ENCODE measurements at places on chromosomes 1 and 21. TPM values are rescaled to one million over a fixed set of nuclear protein-coding genes. Genes with fewer than 3 reads are reported as not detected.

The HSD3B1 gene
- not detected for total RNA-seq

GRCh38 chr1:78048446-78048845, 2.7 kb downstream of the GIPC2 start:
- no peaks in the 10 kb centered on the region for H3K4me1 ChIP-seq
- H3K36me3 ChIP-seq = no peaks in the 10 kb centered on the region
- H3K27ac ChIP-seq = no peak overlapping the region

- H3K27ac ChIP-seq = no peak overlapping the region
- peak; percentile 53 for DNase-seq
- no peaks in the 10 kb centered on the region for H3K4me1 ChIP-seq
- no peak overlapping the region for H3K4me3 ChIP-seq
- no peaks in the 10 kb centered on the region for H3K36me3 ChIP-seq
These were observed 104.7 kb downstream of the CAMTA1 start for GRCh38 chr1:6889875-6890480.

The KCNK1 gene
- not detected for total RNA-seq

All from SJCRH30 (cell line).